NCI-H82 (cell line): ENCODE measurements at places on chromosomes 3 and 15.

- no peak for DNase-seq
Observed at GRCh38 chr3:151265166-151265565, 13.2 kb downstream of the P2RY14 start.

DNA sequence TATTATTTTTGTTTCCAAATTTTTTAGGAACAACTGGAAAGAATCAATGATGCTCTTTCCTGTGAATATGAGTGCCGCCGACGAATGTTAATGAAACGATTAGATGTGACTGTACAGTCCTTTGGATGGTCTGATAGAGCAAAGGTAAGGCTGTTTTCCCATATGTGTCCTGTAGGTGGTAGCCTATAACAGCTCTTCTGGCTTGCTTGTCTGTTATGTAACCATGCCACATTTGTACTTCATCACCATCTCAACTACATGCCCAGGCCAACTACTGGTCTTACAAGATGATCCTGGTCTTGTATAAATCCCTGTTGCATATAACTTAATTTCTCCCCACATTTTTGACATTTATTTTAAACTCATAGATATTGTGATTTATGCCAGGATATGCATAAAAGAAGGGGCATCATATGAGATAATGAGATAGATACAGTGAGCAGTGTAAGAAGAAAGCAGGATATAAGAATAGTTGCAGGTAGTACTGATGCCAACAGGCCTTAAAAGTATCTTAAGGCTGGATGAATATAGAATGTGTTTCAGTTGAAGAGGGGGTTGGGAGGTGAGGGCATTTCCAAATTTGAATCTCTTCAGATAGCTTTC lies 20.3 kb downstream of the FAM98B start:
- peak; percentile 74 for DNase-seq

DNA sequence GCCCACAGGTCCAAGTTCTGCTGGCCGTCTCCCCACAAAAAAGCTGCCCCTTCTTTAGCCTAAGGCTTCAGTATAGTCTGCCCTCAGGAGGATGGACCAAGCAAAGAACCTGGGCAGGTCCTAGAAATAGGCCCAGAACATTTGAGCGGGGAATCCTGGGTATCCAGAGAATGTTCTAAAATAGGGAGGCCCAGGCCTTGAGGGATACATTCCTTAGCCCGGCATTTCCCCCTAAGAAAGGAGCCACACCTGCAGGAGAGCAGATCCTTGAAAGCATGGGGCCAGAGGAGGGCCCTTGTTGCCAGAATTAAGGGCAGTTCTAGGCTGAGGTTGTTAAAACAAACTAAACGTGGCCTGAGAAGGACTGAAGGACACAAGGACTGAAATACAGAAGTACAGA lies 20.6 kb upstream of the MEX3B start:
- DNase-seq = no peak

DNA sequence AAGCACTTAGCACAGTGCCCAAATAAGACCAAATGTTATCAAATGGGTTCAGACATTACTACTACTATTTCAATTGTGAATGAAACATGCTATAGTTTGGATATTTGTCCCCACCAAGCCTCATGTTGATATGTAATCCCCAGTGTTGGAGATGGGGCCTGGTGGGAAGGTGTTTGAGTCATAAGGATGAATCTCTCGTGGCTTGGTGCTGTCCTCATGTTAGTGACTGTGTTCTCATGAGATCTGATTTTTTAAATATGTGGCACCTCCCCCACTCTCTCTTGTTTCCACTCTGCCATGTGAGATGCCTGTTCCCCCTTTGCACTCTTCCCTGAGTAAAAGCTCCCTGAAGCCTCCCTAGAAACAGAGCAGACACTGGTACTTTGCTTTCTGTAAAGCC lies 148.7 kb upstream of the TGFBR2 start:
- no peak for DNase-seq

DNA sequence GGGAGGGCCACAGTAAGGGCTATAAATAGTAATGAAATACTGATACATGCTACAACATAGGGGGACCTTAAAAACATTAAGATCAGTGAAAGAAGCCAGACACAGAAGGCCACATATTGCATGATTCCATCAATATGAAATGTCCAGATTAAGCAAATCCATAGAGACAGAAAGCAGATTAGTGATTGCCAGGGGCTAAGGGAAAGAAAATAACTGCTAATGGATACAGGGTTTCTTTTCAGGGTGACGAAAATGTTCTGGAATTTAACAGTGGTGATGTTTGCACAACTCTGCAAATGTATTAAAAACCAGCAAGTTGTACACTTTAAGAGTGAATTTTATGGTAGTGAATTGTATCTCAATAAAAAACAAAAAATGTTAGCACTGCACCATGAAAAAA lies 37.0 kb downstream of the PIK3R4 start:
- peak; percentile 57 for DNase-seq

DNA sequence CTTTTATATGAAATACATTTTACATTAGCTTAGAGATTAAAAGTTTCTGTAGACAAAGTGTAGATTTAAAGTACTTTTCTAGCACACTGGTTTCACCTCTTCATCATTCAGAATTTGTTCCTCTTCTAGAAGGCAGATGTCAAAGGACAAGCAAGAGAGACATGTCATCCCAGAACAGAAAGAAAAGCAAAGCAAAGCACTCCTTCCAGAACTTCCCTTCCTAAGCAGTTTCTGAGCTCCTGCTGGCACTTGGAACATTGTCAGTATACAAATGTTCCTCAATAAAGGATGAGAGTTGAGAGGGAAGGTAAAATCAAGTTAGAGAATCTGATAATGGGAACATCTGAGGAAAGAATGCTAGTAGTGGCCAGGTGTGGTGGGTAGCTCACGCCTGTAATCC lies 26.2 kb downstream of the TMOD3 start:
- DNase-seq = no peak

- DNase-seq = no peak
Observed at GRCh38 chr3:86126552-86126951, 864.4 kb downstream of the VGLL3 start.

DNA sequence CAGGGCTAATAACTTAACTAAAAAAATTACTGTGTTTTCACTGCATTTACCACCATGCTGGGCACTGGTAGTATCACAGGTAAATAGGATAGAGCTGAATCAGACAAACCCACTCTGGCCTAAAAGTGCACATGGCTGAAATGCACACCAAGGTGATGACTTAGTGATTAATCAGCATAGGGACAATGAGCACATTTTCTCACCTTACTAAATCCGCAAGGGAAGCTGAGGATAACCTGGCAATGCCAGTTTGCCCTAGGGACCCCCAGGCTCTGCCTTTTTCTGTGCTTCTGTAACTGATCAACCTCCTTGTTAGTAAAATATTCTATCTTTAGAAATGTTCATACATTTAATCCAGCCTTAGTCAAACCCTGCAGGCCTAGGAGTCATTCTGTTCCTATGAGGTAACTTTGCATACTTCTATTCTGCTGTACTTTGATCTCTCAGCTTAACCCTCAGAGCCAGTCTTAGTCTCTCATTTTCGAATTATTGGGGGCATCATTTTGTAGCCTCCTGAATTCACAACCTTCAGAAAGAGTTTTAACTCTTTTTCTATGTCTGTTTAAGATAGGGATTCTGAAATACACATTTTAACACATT lies 562.9 kb upstream of the KCNMB2 start:
- DNase-seq = no peak

GRCh38 chr3:14847613-14848541 lies 29.1 kb downstream of the FGD5 start:
- peak; percentile 7 for DNase-seq

DNA sequence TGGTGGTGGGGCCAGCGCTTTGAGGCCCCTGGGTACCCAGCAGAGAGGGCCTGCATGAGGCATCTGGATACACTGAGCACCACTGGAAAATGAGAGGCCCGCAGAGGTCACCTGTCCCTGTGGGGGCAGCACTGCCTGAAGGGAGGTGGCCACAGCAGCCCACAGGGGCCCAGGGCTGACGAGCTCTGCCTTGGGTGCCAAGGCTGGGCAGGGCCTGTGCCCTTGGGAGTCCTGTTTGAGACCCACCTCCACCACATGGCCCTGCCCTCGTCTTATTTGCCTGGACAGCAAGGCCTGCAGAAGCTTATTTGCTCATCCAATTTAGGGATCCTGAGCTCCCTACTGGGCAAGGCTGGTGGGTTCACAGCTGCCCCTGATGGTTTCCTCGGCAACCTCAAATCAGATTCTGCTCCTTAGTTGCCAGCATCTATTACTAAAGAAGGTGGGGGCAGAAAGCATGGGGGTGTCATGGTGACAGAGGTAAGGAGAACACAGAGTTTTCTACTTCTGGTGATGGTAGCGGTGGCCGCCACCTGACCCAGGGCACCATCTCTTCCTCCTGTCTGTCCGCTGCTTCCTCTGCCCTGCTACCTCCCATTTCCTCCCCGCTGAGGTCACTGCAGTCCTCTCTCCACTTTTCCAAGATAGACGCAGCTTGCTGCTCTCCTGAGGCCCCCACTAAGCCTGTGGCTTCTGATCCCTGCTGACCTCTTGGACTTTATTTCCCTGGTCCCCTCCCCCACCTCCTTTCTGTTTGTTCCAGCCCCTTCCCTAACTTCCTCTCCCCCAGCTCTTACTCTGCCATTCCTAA lies 62.9 kb downstream of the HMCES start:
- peak; percentile 70 for DNase-seq
